ENCODE measurements at places on chromosomes 13 and 19.
A peak's percentile ranks its signal among the peaks of the same experiment; 100 is the strongest.

DNA sequence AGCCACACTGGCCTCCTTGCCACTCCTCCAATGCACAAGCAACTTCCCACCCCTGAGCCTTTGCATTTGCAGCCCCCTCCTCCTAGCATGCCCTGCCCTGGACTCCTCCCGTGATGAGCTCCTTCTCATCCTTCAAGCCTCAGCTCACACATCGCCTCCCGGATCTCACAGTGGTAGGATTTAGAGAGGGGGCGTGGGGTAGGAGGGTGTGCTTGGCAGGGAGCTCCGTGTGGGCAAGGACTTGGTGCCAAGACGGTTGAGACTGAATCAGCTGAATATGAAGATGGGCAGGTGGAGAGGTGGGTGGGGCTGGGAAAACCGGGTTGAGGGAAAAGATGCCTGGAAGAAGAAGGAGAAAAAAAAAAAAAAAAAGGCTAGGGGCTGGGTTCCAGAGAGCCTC lies 48.4 kb upstream of the ZNRF4 start:
- DNase-seq, result no peak

DNA sequence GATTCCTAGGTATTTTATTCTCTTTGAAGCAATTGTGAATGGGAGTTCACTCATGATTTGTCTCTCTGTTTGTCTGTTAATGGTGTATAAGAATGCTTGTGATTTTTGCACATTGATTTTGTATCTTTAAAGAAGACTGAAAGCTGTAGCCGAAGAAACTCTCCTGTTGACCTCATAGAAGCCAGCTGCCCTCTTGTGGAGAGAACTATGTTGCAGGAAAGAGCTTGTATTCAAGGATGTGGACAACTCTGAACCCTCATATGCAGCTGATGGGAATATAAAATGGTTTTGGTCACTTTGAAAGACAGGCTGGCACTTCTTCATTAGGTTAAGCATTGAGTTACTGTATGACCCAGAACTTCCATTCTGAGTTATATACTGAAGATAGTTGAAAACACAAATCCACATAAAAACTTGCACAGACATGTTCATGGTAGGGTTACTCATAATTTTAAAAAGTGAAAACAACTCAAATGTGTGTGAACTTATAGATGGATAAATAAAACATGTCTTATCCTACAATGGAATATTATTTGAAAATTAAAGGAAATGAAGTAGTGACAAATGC lies 65.8 kb upstream of the SLITRK6 start:
- no peak for DNase-seq

GRCh38 chr19:42284591-42285341 lies 15.7 kb downstream of the CIC start:
- DNase-seq, result no peak

DNA sequence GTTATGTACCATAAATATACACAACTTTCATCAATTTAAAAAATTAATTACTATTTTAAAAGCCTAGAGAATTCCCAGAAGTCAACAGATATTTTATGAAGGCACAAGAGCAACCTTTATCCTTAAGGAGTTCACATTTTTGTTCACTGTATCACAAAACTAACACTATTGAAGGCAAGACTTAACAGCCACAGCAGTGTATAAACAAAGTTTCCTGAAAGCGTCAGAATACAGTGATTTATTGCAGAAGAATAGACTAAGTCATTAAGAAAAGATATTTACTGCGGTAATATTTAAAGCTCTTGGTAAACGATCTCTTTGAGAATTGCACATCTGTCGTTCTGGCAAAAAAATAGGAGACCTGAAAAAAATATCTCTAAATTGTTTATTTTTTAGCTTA lies 419.3 kb upstream of the NBEA start:
- DNase-seq, result no peak

DNA sequence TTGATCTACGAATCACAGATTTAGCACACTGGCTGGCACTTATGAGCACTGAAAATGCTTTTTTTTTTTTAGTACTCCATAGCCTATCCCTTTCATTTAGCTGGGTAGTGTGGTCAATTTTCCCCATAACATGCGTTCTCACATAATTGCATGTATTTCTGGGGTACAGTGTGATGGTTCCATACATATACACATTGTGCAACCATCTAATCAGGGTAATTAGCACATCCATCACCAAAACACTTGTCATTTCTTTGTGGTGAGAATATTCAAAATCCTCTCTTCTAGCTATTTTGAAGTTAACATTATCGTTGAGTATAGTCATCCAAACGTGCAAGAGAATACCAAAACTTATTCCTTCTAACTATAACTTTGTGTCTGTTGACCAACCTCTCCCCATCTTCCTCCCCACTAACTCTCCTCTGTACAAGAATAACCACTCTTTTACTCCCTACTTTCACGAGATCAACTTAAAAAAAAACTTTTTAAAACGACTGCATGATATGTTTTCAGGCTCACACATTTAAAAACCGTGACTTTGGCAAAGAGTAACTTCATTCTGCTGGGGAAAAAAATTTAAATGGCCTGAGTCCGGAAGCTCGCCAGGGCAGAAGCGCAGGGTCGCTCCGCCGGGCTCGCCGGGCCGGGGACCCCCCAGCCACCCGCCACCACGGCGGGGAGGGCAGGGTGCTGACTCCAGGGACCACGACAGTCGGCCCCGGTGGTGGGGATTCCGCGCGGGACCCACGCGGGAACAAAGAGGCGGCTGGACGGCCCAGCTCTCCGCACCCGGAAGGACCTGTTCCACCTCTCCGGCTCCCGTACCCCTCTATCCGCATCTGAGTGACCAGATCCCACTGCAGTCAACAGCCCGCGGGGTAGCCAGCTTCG lies 868 bp upstream of the UBAC2 start:
- DNase-seq, result no peak

DNA sequence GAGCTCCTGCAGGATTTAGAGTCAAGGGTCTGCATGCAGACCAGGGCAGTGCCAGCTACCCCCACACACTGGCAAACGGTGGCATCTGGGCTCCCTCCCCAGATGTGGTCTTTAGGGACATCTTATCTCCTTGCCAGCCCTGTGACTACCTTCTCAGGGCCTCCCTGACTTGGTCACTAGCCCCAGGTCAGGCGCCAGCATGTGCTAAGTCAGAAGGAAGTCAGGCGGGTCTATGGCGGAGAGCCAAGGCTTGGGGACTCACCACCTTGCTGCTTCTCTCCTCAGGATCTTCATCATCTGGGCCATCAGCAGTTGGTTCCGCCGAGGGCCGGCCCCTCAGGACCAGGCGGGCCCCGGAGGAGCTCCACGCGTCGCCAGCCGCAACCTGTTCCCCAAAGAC lies 17.6 kb downstream of the CLPTM1 start:
- DNase-seq, result no peak

GRCh38 chr13:100825557-100825956 lies 151.0 kb upstream of the TMTC4 start:
- DNase-seq, result no peak

DNA sequence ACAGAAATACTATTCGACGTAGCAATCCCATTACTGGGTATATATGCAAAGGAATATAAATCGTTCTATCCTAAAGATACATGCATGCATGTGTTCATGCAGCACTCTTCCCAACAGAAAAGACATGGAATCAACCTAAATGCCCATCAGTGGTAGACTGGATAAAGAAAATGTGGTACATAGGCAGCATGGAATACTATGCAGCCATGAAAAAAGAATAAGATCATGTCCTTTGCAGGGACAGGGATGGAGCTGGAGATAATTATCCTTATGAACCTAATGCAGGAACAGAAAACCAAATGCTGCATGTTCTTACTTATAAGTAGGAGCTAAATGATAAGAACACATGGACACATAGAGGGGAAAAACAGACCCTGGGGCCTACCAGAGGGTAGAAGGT lies 89.3 kb downstream of the UBL3 start:
- no peak for DNase-seq

GRCh38 chr13:99144306-99144705 lies 56.3 kb upstream of the UBAC2 start:
- peak; percentile 69 for DNase-seq

GRCh38 chr19:24178207-24178606 lies 91.2 kb downstream of the ZNF254 start:
- DNase-seq, result no peak

GRCh38 chr19:52170863-52171320 lies 529 bp downstream of the ZNF836 start:
- DNase-seq, result no peak

- no peak for DNase-seq
These were observed 10.0 kb upstream of the LYPD5 start for GRCh38 chr19:43812259-43812658.

DNA sequence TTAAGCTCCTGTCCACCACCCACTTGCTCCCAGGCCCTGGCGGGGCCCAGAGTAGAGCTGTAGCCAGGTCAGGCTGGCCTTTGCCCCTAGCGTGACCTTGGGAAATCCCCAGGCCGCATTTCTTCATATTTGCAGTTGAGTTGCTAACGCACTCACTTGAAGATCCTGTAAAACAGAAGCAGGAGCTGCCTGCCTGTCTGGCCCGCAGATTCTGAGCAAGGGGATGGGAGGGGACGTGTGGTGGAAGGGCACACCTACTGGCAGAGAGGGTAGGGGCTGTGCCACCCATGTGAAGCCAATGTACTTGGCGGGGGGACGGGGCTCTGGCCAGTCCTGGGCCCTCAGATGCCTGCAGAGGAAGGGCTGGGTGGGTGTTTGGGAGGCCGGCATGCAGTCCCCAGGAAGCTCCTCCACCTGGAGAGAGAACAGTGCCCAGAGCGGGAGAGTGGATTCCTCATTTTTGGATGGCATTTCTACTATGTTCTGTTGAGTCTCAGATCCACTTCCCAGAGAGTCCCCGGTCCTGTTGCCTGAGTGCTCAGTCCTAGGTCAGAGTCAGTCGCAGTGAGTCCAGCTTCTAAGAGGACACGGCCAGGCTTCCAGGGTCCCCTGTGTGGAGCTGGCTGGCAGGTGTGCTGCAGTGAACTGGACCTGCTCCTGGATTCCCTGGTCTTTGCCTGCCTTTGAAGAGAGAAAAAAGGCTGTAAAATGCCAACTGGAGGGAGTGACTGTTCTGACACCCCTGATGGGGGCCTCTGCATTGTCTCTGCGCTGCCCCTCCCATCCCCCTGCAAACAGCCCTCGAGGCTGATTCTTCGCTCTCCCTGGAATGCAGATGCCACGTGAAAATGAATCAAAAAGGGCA lies 62.9 kb downstream of the GGACT start:
- no peak for DNase-seq

DNA sequence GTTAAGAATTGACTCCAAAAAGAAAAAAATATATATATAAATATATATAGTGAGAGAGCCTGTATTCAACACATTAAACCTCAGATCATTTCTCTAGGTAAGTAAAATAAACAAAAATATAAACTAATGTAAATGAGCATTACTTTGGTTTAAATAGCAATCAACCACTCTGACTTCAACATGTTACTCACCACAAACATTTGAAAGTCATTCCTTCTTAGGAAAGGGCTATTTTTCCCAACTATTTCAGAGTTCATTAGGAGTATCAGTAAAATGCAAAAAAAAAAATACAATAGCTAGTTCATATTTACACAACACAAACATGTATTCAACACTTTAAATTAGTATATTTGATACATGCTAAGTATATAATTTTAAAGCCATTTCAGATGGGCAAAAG lies 40.5 kb downstream of the KLF12 start:
- DNase-seq, result no peak

DNA sequence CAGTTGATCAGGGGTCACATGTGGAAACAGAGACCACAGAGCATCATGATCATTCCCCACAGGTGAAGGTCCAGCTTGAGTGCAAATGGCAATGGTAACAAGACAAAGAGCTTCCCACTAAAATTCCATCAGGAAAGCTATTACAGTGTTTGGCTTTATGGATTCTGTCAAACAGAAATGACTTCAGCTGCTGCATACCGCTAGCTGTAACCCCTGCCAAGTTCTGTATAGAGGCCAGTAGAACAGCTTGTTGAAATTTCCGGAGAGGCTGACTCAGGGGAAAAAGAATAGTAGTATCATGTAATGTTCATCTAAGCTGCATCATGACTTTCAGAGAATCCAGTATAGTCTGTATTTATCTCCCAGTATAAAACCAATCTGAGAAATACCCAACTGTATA lies 1704.7 kb downstream of the SLITRK5 start:
- no peak for DNase-seq

DNA sequence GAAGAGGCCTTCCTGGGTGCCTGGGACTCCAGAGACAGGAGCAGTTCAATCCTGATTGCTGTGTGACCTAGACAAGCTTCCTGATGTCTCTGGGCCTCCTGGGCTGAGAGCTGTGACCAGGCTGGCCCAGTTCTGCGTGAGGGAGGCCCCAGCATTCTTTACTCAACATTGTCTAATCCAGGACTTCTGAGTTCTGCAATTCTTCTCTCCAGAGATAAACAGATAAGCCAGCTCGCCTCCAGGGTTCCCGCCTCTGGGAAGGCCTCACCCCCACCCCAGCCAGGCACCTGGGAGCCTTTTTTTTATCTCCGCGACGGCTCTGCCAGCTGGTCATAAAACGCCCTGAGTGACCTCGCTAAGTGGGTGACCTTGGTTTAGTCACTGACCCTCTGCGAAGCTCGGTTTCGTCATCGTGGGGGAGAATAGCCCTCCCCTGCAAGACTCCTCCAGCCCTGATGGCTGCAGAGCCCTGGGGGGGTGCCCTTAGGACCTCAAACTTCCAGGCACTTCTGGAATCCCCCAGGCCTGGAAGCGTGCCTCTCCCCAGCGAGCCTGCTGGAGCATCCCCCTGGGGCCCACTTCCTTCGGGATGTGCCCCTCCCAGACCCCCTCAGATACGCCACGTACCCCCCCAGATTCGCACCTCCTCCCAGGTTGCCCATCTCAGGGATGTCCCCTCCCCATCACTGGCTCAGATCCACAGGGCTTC lies 1.9 kb downstream of the SULT2B1 start:
- no peak for DNase-seq

DNA sequence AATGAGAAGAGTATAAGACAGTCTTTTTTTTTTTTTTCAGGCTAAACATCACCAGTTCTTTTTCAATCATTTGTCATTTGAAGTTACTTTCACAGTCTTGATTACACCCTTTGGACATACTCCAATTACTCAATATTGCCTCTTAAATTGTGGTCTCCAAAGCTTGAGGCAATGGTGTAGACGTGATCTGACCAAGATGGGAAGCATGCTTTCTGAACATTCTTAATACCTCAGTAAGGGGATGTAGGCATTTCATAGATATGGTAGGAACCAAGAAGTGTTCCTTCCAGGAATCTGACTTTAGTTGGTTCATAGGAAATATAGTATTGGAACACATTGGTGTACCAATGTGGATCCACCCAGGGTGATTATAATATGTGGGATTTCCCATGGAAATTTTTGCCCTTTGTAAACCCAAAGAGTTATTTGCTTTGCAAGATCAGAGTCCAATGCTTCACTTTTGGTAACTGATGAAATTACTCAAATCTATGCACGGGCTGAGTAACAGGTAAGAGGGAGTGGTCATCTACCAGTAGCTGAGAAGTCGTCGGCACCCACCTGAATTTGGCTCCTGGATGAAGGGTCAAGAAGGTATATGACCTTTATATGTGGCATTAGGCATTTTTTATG lies 62.2 kb downstream of the ERCC5 start:
- DNase-seq, result no peak

- no peak for DNase-seq
These were observed 299.7 kb downstream of the LMO7 start for GRCh38 chr13:75935805-75936204.

GRCh38 chr19:11505032-11505503 lies 571 bp downstream of the ZNF653 start:
- peak; percentile 93 for DNase-seq
